Activated T-helper 1 cell treated with Interleukin-2 at 50 U/mL for 16 hours (primary cell): ENCODE measurements at places on chromosomes 6 and 20.

DNA sequence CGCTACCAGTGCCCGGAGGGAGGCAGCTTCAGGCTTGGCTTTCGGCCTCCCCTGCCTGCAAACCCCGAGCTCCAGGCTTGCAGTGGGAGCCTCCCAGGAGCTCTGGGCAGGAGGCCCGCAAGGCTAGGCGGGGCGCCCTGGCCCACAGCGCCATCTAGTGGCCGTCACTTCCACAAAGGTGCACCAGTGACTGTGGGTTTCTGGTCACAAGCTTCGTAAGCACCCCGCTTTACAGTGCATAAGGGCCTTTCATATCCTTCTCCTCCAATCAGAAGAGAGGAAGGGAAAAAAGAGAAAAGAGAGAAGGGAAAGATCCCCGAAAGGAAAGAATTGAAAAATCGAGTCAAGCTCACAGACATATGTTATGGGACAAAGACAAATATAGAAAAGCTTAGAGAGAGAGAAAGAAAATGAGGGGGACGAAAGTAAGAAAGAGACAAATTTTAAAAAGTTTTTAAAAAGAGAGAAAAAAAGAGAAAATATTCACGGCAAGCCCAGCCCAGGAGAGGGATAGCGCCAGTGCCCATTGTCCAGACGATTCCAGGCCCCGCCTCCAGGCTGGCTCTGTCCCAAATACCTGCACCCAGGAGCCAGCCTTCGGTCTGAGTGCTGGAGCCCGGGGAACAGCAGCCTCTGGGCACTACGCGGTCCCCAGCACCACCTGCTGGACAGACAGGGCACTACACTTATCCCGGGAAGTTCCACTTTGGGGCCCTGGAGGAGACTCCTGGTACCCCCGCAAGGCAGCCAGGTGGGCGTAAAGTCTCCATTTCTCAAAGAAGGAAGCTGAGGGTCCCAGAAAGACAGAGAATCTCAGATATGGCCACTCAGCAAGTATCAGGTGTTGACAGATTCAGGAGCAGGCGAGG lies 207.1 kb downstream of the PREX1 start:
- DNase-seq = peak; percentile 41

GRCh38 chr6:41443616-41444525 lies 102.3 kb upstream of the FOXP4 start:
- no peak for DNase-seq

DNA sequence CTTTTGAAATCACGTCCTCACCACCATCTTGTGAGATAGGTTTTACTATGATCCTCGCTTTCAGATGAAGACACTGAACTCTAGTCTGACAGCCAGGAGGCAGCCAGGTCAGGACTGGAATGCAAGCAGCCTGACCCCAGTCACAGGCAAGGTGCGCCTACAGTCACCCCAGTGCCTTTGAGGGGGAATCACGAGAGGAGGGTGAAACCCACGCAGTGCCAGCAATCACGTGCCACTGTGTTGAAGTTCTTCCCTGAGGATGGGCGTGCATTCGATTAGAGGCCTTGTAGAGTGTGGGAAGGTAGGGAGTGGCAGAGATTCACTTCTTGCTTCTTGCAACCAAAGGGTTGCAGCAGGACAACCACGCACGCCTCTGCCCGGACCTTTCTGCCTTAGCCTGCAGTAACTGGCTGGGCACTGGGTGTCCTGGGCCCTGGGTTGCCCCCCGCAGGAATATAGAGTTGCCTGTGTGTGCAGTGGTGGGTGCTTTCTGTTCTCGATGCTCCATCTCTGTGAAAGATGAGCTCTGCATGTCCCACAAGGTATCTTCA lies 33.7 kb upstream of the IRF4 start:
- no peak for DNase-seq

DNA sequence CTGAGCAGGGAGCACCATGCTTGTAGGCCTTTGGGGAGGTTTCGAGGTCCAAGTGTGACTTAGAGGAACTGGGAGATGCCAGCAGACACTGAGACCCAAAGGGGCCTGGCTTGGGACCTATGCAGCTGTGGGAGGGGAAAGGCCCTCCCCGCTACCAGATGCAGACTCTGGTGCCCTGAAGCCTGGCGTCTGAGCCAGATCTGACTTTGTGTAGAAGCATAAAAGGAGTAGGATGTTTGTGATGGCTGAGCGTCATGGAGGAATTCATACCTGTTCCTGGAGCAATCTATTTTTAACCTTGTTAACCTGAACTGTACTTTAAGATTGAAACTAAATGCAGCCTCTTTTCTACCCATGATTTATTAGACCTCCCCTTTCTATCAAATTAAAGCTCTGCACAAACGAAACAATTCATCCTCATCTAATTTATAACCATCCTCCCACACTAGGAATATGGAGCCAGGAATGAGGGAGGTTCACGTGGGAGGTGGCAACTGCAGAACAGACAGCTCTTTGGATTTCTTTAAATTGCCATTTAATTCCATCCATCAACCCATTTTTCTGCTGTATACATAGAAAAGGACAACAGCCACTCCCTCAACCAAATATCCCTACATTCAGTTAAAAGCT lies 172.6 kb upstream of the AGPAT4 start:
- no peak for DNase-seq

- DNase-seq = no peak
Measured at GRCh38 chr6:122619309-122619708, 9.1 kb downstream of the PKIB start.

DNA sequence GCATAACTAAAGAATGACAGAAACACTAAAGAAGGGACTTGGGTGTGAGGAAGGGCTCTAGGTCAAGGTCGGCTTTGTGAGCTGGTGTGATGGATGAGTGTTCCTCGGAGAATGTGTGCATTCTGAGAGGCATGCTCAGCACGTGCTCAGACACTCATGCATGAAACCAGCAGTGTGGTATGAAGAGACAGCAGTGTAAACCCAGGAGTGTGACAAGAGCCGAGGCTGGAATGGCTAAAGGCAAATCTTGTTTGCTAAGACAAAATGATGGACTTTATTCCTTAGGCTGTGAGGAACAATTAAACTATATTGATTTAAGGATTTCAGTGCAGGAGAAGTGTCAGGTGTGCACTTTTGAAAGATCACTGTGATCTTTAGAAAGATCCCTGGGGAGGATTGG lies 107.4 kb upstream of the MAP7 start:
- DNase-seq = no peak

DNA sequence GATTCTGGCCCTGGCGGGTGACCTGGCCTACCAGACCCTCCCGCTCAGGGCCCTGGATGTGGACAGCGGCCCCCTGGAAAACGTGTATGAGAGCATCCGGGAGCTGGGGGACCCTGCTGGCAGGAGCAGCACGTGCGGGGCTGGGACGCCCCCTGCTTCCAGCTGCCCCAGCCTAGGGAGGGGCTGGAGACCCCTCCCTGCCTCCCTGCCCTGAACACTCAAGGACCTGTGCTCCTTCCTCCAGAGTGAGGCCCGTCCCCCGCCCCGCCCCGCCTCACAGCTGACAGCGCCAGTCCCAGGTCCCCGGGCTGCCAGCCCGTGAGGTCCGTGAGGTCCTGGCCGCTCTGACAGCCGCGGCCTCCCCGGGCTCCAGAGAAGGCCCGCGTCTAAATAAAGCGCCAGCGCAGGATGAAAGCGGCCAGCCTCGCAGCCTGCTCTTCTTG lies 868 bp upstream of the SLC2A4RG start:
- DNase-seq = no peak

GRCh38 chr20:57849521-57850215 lies 139.9 kb upstream of the PMEPA1 start:
- no peak for DNase-seq

GRCh38 chr6:14827354-14827753 lies 418.5 kb upstream of the JARID2 start:
- no peak for DNase-seq

DNA sequence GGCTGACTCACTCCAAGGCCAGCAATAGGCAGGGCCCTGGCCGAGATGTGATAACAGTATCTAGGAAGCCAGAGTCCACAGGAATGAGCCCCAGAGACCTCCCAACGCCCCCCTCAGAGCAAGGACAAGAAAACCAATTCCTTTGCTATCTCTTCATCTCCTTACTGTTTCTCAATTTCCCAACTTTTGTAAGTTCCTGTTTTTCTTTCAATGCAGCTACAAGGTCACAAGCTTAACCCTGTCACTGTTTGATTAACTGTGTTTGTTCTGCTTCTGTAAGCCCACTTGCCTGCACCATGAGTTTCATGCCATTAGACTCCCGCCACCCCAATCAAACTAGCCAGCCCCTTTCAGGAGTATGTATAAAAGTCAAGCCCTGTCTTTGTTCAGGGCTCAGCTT lies 3.5 kb downstream of the FKBP1C start:
- no peak for DNase-seq

GRCh38 chr20:33209789-33210188 lies 7.4 kb upstream of the BPIFA3 start:
- DNase-seq = peak; percentile 7
